ENCODE measurements at places on chromosomes 7 and 10. TPM values are rescaled to one million over a fixed set of nuclear protein-coding genes. Genes with fewer than 3 reads are reported as not detected.

GRCh38 chr7:45196374-45196773 is 38.8 kb downstream of the RAMP3 start:
- H3K27me3 ChIP-seq, result peaks cover 21% of the 10 kb centered on the region
- DNase-seq, result no peak
- H3K4me3 ChIP-seq, result no peak overlapping the region

DNA sequence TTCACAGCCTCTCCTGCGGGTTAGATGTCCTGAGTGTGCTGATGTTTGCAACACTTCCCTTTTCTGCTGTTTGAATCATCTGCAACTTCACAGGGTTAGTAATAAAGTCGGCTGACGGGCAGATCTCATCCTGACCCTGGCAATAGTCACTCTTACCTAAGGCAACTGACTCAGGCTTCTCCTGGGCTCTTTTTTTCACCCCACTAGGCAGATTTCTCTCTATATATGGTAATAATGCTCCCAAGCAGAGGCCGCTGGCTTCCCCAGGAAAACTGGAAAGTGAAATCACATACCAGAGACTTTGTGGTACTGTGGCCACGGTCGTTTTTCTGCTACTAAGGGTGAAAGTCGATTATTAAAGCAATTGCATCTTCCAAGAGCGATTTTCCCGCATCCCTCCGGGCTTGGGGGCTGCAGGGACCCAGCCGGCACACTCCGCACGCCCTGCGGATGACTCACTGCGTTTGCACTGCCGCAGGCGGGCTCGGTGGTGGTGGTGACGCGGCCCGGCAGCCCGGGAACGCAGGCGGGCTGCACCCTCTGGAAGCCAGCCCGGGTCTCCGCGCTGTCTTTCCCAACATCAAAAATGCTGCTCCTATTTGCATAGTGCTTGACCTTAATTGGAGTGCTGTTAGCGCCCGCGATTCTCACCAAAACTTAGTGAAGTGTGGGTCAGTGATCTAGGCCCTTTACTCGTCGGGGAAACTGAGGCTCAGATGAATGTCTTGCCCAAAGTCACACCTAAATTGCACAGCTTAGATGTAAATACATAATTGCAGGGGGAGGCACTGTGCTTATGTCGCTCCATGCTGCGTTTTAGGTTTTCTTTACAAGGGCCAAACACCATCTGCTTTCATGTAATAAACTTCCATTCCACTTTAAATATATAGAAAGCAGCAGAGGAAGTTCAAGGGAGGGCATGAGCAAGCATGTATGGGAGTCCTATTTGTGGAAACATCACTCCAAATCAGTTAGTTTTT is 47.6 kb upstream of the ITGB1 start:
- H3K27ac ChIP-seq, result peak overlapping the region; percentile 97
- peak overlapping the region; percentile 71 for H3K4me3 ChIP-seq
- no peaks in the 10 kb centered on the region for H3K27me3 ChIP-seq
- DNase-seq, result peak; percentile 93
- H3K4me1 ChIP-seq, result peaks cover 47% of the 10 kb centered on the region
- H3K36me3 ChIP-seq, result no peaks in the 10 kb centered on the region

- H3K27ac ChIP-seq, result no peak overlapping the region
- H3K4me3 ChIP-seq, result no peak overlapping the region
- peaks cover 2% of the 10 kb centered on the region for H3K4me1 ChIP-seq
- H3K36me3 ChIP-seq, result no peaks in the 10 kb centered on the region
Observed at GRCh38 chr7:101746314-101746713, 71.1 kb upstream of the CUX1 start.

DNA sequence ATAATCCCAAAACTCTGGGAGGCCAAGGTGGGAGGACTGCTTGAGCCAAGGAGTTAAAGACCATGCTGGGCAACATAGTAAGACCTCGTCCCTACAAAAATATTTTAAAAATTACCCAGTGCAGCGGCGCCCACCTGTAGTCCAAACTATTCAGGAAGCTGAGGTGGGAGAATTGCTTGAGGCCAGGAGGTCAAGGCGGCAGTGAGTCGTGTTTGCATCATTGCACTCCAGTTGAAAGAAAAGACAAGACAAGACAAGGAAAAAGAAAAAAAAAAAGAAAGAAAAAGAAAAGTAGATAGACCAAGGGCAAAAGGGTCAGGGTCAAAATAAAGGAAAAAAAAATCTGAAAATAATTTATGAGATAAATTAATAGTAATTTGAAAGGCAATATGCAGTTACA is 5.8 kb downstream of the ANXA7 start:
- no peak overlapping the region for H3K27ac ChIP-seq
- no peak for DNase-seq
- H3K27me3 ChIP-seq, result no peaks in the 10 kb centered on the region

DNA sequence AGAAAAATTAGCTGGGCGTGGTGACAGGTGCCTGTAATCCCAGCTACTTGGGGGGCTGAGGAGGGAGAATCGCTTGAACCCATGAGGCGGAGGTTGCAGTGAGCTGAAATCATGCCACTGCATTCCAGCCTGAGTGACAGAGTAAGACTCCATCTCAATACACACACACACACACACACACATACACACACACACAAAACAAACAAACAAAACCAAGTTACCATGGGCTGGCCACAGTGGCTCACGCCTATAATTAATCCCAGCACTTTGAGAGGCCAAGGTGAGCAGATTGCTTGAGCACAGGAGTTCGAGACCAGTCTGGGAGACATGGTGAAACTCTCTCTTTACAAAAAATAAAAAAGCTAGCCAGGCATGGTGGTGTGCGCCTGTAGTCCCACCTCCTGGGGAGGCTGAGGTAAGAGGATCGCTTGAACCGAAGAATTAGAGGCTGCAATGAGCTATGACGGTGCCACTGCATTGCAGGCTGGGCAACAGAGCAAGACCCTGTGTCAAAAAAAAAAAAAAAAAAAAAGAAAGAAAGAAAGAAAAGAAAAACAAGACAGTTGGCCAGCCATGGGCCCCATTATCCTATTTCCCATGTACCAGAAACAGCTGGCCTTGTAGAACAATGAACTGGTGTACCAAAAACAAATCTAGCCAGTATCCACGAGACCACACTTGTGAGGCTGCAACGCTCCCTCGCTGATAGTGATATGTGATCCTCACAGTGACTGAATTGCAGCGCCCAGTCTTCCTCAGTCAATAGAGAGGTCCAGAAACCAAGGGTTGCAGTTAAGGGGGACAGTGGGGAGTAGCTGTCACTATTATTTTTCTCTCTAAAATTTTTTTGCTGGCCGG is 6.6 kb upstream of the AGFG2 start:
- H3K4me1 ChIP-seq, result no peaks in the 10 kb centered on the region
- H3K36me3 ChIP-seq, result no peaks in the 10 kb centered on the region
- peaks cover 6% of the 10 kb centered on the region for H3K27me3 ChIP-seq
- no peak overlapping the region for H3K4me3 ChIP-seq

DNA sequence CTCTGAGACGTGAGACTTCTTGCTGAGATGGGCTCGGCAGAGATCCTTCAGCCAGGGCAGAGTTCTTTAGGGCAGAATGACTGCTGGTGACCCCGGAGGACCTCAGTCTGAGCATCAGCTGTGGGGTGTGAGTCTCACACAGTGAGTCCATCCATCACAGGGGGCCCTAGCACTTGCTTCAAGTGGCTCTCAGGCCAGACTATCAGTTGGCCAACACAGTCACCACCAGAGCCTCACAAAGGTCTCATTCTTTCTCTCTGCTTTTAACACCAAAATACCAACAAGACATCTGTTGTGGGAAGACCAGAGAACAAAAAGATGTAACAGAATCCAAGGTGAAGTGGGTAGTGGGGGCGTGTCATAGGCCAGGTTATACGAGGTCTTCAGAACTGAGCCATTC is 345.6 kb upstream of the NRP1 start:
- H3K4me1 ChIP-seq, result peaks cover 14% of the 10 kb centered on the region
- no peak overlapping the region for H3K4me3 ChIP-seq
- no peaks in the 10 kb centered on the region for H3K36me3 ChIP-seq
- no peak overlapping the region for H3K27ac ChIP-seq

GRCh38 chr7:23246555-23246954 is at the start of gene GPNMB:
TSS of gene GPNMB (plus strand) at chr7:23246775. CDS start at chr7:23246858, 83 bp downstream.
- H3K27ac ChIP-seq, result peak within 1 kb of the TSS; percentile 64
- no peaks in the 10 kb centered on the region for H3K27me3 ChIP-seq
- DNase-seq, result peak; percentile 93
- peak within 1 kb of the TSS; percentile 76 for H3K4me3 ChIP-seq

DNA sequence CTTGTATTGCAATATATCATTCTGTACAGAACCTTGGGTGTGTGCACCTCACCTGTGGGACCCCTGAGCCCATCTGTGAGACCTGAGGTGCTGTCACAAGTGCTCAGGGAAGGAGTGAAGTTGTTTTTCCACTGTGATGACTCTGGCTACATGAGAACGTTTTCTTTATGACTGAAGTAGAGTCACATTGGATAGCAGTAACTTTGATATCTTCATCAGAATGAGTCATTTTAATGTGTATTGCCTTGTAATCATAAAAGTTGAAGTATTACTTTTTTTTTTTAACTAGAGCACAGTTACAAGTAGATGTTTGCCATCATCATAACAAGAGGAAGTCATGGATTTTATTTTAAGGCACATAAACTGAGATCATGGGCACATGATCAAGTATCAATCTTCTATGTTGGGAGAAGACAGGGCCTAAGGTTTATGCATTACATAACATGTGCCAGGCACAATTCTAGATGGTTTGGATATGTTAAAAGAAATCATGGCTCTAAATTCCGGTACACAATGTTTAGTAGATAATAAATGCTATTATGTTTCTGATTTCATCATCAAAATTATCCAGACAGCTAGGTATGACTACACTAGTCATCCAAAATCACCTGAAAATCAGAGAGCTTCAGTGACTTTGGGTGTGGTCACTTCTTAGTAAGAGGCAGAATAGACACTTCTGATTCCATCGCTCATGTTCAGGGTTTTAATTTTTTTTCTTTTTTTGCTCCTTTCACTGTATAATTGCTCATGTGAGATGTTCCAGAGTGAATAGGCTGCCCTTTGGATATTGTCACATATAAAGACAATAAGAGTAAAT is 82.7 kb upstream of the KLF6 start:
- H3K27ac ChIP-seq, result no peak overlapping the region
- no peaks in the 10 kb centered on the region for H3K36me3 ChIP-seq
- peaks cover 8% of the 10 kb centered on the region for H3K4me1 ChIP-seq

- peaks cover 62% of the 10 kb centered on the region for H3K4me1 ChIP-seq
- H3K27me3 ChIP-seq, result no peaks in the 10 kb centered on the region
- peak overlapping the region; percentile 97 for H3K27ac ChIP-seq
- H3K4me3 ChIP-seq, result peak overlapping the region; percentile 86
- peak; percentile 89 for DNase-seq
Observed at GRCh38 chr10:80204677-80205476, 460 bp downstream of the ANXA11 start.

DNA sequence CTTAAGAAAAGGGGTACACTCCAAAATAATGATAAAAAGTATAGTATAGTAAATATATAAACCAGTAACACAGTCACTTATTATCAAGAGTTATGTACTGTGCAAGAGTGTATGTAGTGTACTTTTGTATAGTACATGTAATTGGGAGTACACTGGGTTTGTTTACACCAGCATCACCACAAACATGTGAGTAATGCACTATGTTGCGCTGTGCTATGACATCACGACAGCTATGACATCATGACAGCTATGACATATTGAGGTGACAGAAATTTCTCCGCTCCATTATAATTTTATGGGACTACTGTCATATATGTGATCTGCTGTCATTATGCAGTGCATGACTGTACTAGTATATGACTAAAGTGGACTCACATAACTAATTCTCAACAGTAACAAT is 84.6 kb downstream of the KMT2C start:
- H3K4me1 ChIP-seq, result peaks cover 18% of the 10 kb centered on the region
- H3K4me3 ChIP-seq, result no peak overlapping the region
- H3K27me3 ChIP-seq, result no peaks in the 10 kb centered on the region
- DNase-seq, result no peak
- H3K36me3 ChIP-seq, result peaks cover 4% of the 10 kb centered on the region
- H3K27ac ChIP-seq, result no peak overlapping the region

GRCh38 chr7:138417078-138417700 is 42.9 kb upstream of the TRIM24 start:
- no peaks in the 10 kb centered on the region for H3K4me1 ChIP-seq
- no peaks in the 10 kb centered on the region for H3K36me3 ChIP-seq
- DNase-seq, result no peak
- H3K27ac ChIP-seq, result no peak overlapping the region

DNA sequence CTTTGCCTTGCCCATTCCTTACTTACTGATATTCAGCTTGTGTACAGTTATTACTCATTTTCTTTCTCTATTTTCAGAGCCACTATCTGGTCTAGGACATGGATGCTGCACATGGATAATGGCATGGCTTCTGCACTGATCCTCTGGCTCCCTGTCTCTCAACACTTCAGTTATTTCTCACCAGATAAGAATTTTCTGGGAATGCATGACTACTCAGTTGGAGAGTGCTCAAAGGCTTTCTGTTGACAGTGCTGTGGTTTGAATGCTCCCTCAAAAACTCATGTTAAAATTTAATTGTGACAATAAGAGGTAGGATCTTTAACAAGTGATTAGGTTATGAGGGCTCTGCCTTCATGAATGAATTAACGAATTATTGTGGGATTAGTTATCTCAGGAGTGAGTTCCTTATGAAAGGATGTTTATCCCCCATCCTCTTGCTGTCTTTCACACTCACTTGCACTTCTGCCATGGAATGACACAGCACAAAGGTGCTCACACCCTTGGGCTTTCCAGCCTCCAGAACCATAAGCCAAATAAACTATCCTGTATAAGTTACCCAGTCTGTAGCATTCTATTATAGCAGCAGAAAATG is 16.1 kb upstream of the PIK3CG start:
- peaks cover 14% of the 10 kb centered on the region for H3K4me1 ChIP-seq
- H3K4me3 ChIP-seq, result no peak overlapping the region
- DNase-seq, result no peak
- peaks cover 17% of the 10 kb centered on the region for H3K27me3 ChIP-seq
- no peaks in the 10 kb centered on the region for H3K36me3 ChIP-seq
- peak overlapping the region; percentile 52 for H3K27ac ChIP-seq

DNA sequence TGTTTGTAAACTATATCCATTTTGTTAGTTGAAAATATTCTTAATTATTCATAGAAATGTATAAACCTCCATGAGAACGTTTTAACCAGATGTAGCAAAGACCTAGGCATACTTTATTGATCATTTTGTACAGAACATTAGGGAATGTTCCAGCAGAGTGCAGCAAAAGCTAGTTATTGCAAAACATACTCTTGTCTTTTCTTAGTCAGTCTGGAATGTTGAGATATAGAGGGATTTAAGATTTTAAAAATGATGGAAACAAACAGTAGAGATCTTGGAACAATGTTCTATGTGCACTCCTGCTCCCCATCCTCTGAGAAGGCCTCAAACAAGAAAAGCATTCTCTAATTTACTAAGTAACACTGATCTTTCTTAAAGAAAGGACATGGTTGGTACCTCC is 292.1 kb downstream of the BBS9 start:
- peaks cover 16% of the 10 kb centered on the region for H3K4me1 ChIP-seq
- no peaks in the 10 kb centered on the region for H3K36me3 ChIP-seq
- H3K4me3 ChIP-seq, result no peak overlapping the region

GRCh38 chr7:84675633-84676034 is 481.0 kb upstream of the SEMA3A start:
- H3K27ac ChIP-seq, result no peak overlapping the region
- H3K4me3 ChIP-seq, result no peak overlapping the region
- H3K36me3 ChIP-seq, result no peaks in the 10 kb centered on the region
- DNase-seq, result no peak
- H3K27me3 ChIP-seq, result no peaks in the 10 kb centered on the region
- peaks cover 9% of the 10 kb centered on the region for H3K4me1 ChIP-seq

Gene KCND2
- total RNA-seq, result 9.4 TPM

Gene C10orf95
- not detected for total RNA-seq

Gene TUBB8
- not detected for total RNA-seq

Gene CDH23
- under 0.01 TPM for total RNA-seq

Gene ETV1
- 15.9 TPM for total RNA-seq

Gene C10orf62
- total RNA-seq, result 0.36 TPM

Gene FFAR4
- not detected for total RNA-seq

Gene IQUB
- 0.88 TPM for total RNA-seq

Data from osteoblast (primary cell).